ENCODE measurements at places on chromosomes 1 and 21.

GRCh38 chr1:109799445-109799844 lies 35.7 kb upstream of the EPS8L3 start:
- no peak for DNase-seq

GRCh38 chr1:241611063-241611462 lies 29.1 kb downstream of the CHML start:
- no peak for DNase-seq

DNA sequence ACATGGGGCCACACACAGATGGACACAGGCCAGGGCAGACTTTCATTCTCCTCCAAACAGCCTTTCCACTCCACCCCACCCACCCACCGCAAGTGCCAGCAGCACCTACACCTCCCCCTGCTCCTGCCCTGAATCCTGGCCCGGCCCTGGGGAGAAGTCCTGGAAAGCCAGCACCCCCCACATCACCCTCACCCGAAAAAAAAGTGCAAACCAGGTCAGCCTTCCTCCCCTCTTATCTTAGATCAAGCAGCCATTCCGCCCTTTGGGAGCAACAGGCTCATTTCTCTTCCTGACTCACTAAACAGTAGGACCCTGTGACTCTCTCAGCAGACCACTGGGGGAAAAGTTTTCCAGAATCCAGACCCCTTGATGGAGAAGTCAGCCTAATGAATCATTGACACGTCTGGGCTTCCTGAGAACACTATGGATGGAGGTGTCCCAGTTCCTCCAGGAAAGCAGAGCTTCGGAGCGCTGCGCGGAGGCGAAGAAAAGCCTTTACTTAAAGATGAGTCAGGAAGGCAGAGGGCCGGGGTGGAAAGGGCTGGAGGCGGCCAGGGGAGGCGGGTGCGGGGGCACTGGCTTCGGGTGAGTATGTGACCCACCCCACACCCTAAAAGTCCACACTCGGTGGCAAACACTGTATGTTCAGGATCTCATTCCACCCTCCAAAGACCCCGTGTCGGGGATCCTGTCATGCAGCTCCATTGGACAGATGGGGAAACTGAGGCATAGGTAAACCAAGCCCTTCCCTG lies 588.7 kb downstream of the MATN1 start:
- no peak for DNase-seq

DNA sequence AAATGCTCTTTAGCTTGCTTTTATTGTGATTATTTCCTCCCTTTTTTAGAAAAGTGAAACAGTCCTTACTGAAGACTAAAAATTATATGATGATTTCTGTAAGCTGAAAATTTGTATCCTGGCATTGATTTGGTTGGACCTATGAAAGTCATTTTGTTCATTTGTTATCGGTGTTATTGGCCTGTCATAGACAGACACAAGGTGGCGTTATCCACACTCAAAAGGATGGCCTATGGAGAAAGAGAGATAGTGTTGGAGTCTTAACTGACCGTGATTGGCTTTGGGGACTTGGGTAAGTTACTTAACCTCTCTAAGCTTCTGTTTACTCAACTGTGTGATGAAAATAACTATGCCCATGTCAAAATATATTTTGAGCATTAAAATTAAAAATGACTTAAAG lies 203.6 kb upstream of the CHODL start:
- no peak for DNase-seq

DNA sequence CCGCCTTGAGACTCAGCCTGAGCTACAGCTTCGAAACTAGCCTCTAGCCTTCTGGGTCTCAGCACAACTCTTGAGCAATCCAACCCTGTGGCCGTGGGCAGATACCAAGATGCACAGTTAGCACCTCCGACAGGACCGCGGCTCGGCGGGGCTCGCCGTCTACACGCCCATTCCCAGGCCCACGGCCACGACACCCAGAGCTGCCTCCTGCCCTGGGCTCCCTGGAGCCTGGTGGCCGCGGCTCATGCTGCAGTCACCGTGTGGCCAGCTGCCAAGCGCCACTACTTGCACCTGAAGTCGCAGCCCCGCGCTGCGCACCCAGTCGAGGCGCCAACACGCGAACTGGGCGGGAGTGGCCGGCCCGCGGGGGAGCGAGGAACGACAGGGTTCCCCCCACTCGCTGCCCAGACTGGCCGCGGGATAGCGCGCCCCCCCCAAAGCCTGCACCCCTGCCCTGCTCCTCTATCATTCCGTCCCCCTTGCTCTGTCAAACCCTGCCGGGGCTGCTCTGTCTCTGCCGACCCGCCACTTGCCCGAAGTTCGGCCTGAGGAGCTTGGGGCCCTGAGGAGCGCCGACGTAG lies 729 bp upstream of the CDCA8 start:
- no peak for DNase-seq

DNA sequence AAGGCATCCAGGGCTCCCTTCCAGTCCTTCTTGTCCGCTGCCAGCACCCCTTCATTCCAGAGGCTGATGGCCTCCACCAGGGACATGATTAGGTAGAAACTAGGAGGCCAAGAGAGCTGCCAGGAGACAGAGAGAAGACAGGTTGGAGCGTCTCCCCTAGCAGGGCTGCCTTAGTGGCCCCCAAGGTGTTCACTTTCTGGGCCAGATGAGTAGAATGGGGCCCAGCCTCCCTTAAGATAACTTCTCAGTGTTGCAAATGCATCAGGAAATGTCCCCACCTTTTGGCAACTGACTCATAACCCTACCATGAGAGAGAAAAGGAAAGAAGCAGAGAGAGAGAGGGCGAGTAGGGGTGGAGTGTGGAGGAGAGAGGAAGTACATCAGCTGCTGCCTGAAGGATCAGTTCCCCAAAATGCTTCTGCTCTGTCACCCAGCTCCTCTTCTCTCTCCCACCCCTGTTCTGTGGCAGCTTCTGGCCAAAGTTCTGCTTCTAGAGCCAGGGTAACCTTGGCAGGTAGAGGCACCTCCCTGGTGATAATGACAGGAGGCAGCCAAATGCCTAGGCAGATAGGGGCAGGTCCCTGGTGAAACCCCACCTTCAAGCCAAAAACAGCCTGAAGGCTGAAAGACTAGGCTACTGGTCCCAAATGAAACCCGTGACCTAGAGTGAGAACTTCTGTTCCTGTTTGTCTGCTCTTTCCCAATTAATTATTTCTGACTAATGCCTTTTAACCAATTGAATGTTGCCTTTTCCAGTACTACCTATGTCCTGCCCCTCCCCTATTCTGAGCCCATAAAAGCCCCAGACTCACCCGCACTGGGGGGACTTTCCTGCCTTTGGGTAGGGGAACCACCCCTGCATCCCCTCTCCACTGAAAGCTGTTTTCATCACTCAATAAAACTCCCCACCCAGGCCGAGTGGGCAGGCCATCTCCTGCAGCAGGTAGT lies at the start of gene NCF2:
Gene NCF2, minus strand, starts transcription at position 216 of the 948 bp plus-strand sequence. Its CDS starts 130 bp downstream, at position 86.
- DNase-seq, result no peak

DNA sequence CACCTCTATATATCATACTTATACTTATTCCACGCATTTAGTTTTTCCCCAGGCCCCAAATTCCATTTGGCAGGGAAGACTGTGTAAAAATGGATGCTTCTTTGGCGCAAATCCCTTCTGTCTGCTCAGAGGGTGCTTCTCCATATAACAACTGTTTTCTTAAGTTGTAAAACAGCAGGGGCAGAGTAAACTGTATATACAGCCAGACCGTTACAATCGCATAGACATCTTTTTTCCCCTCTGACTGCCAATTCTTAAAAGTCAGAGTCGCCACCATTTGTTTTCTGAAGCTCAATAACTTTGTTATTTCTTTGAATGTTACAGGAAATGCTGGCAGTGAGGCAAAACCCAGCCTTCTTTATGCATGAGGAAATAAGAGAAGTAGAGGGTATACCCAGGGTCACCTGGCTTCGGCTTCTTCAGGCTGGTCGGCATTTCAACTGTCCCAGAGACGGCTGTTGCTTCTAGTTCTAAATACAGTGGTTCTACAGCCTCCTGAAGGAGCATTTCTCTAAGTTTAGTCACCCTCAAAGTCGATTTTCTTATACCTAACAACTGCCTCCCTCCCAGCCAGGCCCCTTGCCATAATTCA lies 188.4 kb downstream of the CLIC6 start:
- no peak for DNase-seq

DNA sequence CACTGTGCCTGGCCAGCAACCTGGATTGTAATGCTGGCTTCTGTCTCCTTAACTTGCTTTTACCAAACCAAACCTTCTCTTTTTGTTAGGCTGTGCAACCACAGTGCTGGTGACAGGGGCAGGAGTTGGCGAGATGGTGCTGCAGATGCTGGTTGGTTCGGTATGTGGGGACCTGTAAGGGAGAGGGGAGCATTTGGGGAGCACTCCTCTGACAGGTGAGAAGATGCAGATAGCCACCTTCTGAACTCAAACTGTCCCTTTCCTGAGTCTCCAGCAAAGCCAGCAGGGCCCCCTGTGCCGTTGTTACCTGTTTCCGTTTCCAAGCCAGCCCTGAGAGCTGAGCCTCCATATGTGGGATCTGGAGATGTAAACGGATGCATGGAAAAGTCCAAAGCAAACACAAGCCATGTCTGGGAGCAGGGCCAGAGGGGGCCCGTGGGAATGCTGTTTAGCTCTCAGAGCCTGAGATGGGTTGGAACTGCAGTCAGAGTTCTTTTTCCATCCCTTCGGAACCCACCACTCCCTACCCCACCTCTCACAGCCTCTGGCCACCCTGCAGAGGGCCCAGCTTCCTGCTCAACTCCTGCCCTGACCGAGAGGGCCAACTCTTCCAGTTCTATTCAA lies 34.0 kb downstream of the ELK4 start:
- no peak for DNase-seq

DNA sequence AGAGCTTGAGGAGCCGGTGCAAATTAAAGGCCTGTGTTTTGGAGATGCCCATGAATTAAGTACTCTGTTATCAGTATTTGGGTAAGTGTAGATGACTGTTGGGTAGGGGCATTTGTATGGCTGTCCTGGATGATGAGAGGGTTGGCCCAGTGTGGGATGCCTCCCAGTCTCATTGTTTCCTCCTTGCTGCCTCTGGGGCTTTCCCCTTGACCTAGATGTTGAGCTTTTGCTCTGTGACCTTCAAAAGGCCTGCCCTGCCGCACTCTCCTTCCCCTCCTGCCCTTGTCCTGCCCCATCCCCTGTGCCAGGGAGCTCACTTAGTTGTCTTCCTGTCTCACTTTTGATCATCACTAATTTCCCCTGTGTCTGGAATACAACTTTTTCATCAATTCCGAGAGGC lies 10.0 kb downstream of the GALNT2 start:
- DNase-seq, result no peak

GRCh38 chr1:61640531-61641530 lies 84.1 kb downstream of the TM2D1 start:
- DNase-seq, result no peak

GRCh38 chr21:17513214-17514123 lies 626 bp downstream of the CXADR start:
- DNase-seq, result peak; percentile 9

DNA sequence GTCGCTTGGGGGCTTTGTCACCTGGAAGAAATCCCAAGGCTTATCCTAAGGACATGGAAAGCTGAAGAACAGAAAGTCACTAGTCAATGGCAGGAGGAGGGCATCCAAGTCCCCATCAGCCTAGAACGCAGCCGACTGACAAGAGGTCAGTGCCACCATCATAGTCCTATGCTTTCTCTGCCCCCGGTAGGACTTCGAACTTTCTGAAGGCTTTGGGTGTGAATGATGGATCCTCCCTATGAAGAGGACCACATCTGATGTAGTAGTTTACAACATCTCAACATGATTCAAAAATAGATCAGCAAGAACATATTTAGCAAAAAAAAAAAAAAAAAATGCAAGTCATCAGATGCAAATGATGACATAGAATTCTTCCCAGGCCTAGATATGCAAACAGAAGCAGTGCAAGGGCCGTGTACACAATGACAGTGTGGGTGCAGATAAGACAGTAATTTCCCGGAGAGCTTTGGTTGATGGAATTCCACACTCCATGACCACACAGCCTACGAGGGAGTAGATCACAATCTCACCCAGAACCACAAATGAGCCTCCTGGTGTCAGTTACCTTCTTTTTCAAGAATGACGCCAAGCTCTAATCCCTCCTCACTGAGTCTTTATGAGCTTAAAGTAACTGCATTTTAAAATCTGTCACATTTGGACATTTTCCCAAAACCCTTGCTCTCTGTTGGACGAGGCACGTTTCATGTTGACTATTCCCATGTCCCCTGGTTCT lies 88.2 kb downstream of the PSMG1 start:
- DNase-seq, result no peak

GRCh38 chr1:17632541-17633184 lies 93.2 kb downstream of the ARHGEF10L start:
- no peak for DNase-seq
